ENCODE measurements at places on chromosomes 5 and 9.

GRCh38 chr5:161306351-161306995 lies 240.1 kb downstream of the GABRB2 start:
- H3K27me3 ChIP-seq, result no peaks in the 10 kb centered on the region
- no peak overlapping the region for H3K4me3 ChIP-seq
- H3K4me1 ChIP-seq, result no peaks in the 10 kb centered on the region
- H3K27ac ChIP-seq, result no peak overlapping the region
- no peaks in the 10 kb centered on the region for H3K36me3 ChIP-seq
- no peak for DNase-seq

DNA sequence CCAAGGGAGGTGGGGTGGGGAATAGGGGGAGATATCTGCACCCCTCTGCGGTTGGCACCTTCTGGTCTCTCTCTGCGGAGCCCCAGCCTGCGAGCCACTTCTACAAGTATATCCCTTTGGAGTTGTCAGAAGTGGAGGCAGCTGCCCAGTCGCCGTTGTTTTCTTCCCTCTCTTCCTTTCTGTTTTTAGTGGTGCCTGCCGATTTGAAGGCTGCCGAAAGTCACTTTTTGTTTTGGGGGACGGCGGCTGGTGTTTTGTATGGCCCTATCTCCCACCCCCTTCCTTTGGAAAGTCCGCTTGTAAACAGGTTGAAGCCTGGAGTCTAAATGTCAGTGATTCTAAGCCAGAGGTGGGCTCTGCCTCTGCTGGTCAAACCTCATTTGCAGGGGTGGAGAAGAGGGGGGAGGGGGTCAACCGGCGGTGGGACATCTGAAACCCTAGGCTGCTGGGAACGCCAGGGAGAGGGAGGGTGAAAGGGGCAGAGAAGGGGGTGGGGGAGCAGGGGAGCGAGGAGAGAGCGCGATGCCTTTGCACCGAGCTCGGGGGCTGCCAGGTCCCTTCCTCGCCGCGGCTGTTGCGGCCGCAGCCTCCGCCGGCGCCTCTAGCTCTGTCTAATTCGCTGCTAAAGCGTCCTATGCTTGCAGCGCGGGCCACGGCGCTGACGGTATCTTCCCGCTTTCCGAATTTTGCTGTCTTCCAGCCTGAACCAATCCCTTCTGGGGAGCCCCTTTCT lies at the start of gene FGF10:
Gene FGF10 (minus strand): TSS at position 331 of the 733 bp plus-strand sequence. CDS start 738 bp downstream, outside the sequence.
- H3K36me3 ChIP-seq, result no peaks in the 10 kb centered on the region
- H3K4me3 ChIP-seq, result peak within 1 kb of the TSS; percentile 20
- DNase-seq, result peak; percentile 60

- no peak for DNase-seq
- H3K27me3 ChIP-seq, result no peaks in the 10 kb centered on the region
- H3K36me3 ChIP-seq, result no peaks in the 10 kb centered on the region
- no peaks in the 10 kb centered on the region for H3K4me1 ChIP-seq
- H3K27ac ChIP-seq, result no peak overlapping the region
These were observed 9.0 kb upstream of the ENC1 start for GRCh38 chr5:74649421-74649973.

DNA sequence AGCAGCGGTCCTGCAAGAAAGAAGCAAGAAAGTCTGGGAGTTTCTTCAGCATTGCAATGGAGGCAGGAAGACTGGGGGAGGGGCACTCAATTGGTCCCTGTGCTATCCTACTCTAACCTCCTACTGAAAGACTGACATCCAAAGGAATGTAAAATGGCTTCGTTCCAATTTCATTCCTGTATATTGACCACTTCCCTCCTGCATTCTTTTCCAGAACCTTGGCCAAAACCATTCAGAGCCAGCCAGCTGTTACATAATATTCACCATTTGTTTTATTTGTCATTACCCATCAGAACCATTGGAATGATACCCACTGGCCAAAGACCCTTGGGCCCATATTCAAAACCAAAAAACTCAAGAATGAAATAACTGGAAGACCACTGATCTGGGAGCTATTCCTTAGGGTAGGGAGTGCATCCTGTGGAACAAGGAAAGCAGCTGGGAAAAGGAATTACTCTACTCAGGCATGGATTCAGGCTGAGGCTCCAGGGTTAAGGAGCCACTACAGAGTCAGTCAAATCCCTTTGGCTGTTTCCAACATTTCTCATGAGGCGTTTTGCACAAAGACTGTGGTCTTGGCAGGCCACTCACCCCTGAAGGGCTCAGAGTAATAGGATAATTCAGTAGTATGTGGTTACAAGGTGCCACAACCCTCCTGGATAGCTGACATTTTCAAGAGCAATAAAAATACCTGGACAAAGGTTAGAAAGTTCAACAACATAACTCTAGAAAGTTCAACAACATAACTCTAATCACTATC lies 148.7 kb upstream of the SLC1A3 start:
- H3K27ac ChIP-seq, result no peak overlapping the region
- no peaks in the 10 kb centered on the region for H3K36me3 ChIP-seq
- H3K4me1 ChIP-seq, result no peaks in the 10 kb centered on the region

GRCh38 chr9:126084008-126084407 lies 242.6 kb upstream of the MVB12B start:
- DNase-seq, result no peak
- no peak overlapping the region for H3K4me3 ChIP-seq
- no peaks in the 10 kb centered on the region for H3K36me3 ChIP-seq
- no peaks in the 10 kb centered on the region for H3K27me3 ChIP-seq

DNA sequence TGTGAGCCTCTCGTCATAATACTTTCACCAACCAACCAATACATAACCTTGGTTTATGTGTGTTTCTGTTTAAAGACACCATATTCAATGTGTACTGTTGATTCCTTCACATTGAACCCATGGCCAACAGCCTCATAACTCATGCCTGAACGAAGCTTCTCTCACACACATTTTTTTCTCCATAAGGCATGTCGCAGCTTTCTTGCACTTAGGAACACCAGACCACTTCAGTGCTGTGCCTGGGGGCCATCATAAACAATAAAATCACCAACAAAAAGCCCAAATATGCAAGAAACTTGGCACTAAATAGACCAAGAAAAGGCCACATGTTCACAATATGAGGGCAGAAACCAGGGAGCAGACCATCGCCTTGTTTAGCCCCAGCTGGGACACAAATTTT lies 192.2 kb downstream of the ROR2 start:
- H3K36me3 ChIP-seq, result no peaks in the 10 kb centered on the region
- no peaks in the 10 kb centered on the region for H3K27me3 ChIP-seq
- H3K4me3 ChIP-seq, result no peak overlapping the region
- no peak overlapping the region for H3K27ac ChIP-seq

DNA sequence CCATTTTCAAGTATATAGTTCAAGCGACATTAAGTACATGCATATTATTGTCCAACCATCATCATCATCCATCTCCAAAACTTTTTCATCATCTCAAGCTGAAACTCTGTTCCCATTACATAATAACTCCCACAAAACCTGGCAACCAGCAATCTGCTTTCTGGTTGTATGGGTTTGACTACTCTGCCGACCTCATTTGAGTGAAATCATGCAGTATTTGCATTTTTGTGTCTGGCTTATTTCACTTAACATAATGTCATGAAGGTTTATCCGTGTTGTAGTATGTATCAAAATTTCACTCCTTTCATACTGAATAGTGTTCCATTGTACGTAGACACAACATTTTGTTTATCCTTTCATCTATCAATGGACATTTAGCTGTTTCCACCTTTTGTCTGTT lies 74.8 kb downstream of the SGCD start:
- H3K27ac ChIP-seq, result no peak overlapping the region
- no peaks in the 10 kb centered on the region for H3K36me3 ChIP-seq
- no peaks in the 10 kb centered on the region for H3K27me3 ChIP-seq

GRCh38 chr9:122367774-122368460 lies 2.9 kb upstream of the PTGS1 start:
- no peak overlapping the region for H3K27ac ChIP-seq
- no peaks in the 10 kb centered on the region for H3K36me3 ChIP-seq
- H3K4me1 ChIP-seq, result no peaks in the 10 kb centered on the region
- no peak for DNase-seq
- no peak overlapping the region for H3K4me3 ChIP-seq

DNA sequence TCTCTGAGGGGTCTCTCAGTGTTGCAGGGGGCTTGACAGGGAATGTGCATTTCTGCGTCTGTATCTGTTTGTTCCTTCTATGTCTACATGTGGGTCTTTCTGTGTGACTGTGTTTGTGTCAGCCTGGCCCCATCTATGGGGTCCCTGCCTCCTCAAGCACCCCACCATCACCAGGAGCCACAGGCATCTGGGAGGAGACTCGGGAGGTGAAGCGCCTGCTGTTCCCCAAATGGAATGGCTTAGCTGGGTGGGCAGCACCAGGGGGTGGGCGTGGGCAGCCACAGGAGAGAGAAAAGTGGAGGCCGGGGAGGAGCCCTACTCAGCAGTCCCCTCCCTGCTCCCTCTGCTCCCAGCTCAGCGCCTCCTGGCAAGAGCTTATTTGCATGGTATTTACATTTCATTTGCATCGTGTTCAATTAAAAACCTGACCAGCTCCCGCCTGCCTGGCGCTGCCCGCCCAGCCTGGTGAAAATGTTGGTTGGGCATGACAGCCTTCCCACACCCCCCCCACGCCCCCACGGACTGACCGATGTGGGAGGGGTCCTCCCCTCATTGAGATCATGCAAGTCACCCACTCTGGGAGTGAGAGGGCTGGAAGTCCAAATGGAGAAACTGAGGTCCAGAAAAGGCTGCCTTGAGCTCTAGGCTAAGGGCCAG lies 50.5 kb downstream of the CXXC5 start:
- H3K4me3 ChIP-seq, result no peak overlapping the region
- peak; percentile 85 for DNase-seq
- H3K4me1 ChIP-seq, result peaks cover 39% of the 10 kb centered on the region
- peak overlapping the region; percentile 93 for H3K27ac ChIP-seq
- peaks cover 14% of the 10 kb centered on the region for H3K27me3 ChIP-seq

DNA sequence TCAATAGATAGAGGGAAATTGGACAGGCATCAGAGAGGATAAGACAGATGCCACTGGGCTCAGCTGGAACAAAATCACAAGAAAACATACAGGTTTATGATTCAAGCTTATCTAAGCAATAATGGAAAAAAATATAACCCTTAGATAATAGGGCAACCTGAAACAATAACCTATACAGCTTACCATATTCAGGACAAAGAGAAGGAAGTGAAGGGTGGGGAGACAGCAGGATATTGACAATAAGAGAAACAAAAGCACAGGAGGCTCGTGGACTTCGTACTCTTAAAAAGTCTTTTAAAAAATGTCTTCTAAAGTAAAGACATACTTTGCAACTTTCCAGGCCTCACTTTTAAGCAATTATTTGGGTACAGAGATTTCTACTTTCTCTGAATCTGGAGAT lies 225.3 kb downstream of the NTRK2 start:
- H3K36me3 ChIP-seq, result no peaks in the 10 kb centered on the region
- no peak overlapping the region for H3K27ac ChIP-seq
- H3K27me3 ChIP-seq, result no peaks in the 10 kb centered on the region
- DNase-seq, result no peak
- H3K4me3 ChIP-seq, result no peak overlapping the region

DNA sequence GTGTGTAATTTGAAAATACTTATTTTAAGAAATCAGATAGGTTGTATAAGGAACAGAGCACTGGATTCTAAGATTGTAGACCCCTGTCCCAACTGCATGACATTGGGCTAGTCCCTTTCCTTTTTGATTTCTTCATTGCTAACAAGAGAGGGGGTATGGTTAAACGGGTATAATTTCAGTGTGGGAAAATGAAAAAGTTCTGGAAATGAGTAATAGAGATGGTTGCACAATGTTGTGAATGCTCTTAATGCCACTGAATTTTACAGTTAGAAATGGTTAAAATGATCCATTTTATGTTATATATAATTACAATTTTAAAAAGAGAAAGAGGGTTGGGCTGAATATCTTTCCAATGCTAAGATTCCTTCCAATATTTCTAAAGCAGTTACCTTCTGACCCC lies 103.3 kb upstream of the LHFPL2 start:
- H3K36me3 ChIP-seq, result no peaks in the 10 kb centered on the region
- H3K4me3 ChIP-seq, result no peak overlapping the region
- H3K4me1 ChIP-seq, result no peaks in the 10 kb centered on the region
- H3K27ac ChIP-seq, result no peak overlapping the region
- DNase-seq, result no peak

DNA sequence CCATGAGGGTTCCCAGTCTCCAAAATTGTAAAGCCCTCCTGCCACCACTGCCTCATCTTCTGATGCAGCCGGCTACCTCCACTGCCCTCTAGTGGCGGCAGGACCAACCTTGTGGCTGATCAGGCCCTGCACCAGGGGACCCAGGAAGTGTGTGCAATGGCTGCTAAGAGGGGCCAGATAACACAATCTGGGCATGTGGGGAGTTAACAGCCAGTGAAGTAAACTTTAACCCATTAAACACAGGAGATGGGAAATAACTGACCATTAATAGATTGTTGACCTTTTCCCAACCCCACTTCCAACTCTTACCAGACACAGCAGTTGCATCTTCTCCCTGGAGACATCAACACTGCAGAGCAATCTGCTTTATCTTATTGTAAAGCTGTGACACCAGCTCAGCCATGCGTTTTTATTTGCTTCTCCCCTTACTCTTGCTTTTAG lies 63.3 kb downstream of the FREM1 start:
- H3K4me3 ChIP-seq, result no peak overlapping the region
- no peaks in the 10 kb centered on the region for H3K4me1 ChIP-seq
- no peaks in the 10 kb centered on the region for H3K27me3 ChIP-seq
- DNase-seq, result peak; percentile 57
- no peak overlapping the region for H3K27ac ChIP-seq

DNA sequence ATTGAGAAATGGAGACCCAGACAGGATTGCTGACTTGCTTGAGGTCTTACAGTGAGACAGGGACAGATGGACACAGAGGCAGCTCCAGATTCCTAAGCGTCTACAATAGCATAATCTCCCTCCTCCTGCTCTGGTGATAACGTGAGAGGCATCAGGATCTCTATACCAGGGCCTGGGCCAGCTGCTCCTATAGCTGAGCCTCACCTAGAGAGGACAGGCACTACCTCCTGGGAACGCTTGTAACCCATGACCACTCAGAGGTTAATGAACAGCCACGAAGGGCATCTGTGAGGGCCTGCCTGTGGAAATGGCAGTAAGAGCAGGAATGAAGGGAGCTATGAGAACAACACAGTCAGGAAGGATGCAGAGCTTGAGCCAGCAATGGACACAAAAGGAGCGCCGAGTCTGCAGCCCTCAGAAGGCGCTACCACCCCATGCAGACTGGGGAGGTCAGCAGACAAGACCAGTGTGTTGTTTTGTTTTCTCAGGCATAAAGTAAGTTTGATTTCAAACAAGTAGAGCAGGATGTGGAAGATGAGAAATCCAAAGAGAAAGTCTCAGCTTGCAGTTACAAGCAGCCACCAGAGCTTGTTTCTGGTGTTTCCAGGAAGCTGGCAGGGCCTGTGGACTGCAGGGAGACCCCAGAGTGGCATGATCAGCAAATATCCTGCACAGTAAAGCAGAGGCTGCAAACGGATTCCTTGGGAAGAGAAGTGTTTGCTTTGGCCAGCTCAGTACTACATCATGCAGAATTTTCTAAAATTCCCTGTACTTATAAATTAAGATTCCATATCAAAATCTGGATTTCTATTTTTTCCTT lies 17.4 kb downstream of the ANKS6 start:
- H3K4me1 ChIP-seq, result no peaks in the 10 kb centered on the region
- H3K27me3 ChIP-seq, result no peaks in the 10 kb centered on the region
- no peak overlapping the region for H3K4me3 ChIP-seq
- no peak for DNase-seq
- peaks cover 20% of the 10 kb centered on the region for H3K36me3 ChIP-seq

GRCh38 chr5:71782771-71783770 lies 64.0 kb downstream of the CARTPT start:
- peak; percentile 84 for DNase-seq
- no peaks in the 10 kb centered on the region for H3K36me3 ChIP-seq
- H3K4me1 ChIP-seq, result peaks cover 6% of the 10 kb centered on the region
- H3K4me3 ChIP-seq, result peak overlapping the region; percentile 25

All from heart left ventricle (tissue), 16 donors.